Naive thymus-derived CD8-positive, alpha-beta T cell (primary cell): ENCODE measurements at places on chromosomes 6 and 20. TPM values are rescaled to one million over a fixed set of nuclear protein-coding genes. Genes with fewer than 3 reads are reported as not detected.

SEL1L2 gene
- not detected for total RNA-seq

SRSF12 gene
- not detected for total RNA-seq

HDGFL1 gene
- not detected for total RNA-seq

POU3F2 gene
- total RNA-seq = not detected

TRIM10 gene
- not detected for total RNA-seq
